ENCODE measurements at places on chromosomes 1 and 21.

DNA sequence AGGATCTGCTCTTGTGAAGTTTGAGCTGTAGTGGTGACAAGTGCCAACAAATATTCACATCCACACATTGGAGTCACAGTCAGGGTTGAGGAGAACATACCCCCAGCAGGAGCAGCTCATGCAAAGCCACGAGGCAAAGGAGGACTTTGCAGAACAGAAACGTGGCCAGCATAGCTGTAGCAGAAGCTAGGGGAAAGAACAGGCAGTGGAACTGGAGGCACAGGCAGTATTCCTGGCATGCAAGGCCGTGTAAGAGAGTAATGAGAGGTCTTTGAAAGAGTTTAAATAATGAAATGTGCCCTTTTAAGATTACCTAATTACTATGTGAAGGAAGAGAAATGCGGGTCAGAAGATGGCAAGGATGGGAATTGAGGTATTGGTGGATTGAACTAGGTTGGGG is 40.9 kb upstream of the IKBKE start:
- no peak for DNase-seq

- no peak for DNase-seq
Measured at GRCh38 chr1:14737561-14738094, 139.1 kb downstream of the KAZN start.

- no peak for DNase-seq
Measured at GRCh38 chr1:193417945-193418744, 231.7 kb upstream of the B3GALT2 start.

DNA sequence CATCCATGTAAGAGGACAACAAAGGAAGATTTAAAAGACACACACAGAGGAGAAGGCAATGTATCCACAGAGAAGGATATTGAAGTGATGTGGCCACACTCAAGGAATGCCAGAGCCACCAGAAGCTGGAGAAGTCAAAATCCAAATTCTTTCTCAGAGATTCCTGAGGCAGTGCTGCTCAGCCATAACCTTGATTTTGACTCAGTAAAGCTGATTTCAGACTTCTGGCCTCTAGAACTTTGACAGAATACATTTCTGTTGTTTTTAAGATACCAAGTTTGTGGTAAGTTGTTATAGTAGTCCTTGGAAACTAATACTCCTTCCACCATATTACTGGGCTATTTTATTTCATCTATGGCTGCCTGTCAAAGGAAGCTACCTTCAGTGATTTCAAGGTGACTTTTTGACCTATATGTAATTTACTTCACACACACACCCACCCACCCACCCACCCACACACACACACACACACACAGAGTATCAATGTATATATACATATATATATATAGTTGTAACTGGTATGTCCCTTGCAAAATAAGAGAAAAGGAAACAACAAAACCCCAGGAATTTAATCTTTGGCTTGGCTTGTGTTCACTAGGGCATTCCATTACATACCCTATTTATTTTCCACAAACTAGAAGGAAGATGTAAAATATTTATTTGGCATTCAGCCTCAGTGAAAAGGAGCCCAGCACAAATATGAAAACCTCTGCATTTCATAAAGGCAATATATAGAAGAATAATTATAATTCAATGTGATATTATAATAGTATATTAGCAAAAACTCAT is 142.1 kb upstream of the PTGFR start:
- no peak for DNase-seq

- DNase-seq, result no peak
Measured at GRCh38 chr21:27300770-27301169, 333.9 kb upstream of the ADAMTS5 start.

DNA sequence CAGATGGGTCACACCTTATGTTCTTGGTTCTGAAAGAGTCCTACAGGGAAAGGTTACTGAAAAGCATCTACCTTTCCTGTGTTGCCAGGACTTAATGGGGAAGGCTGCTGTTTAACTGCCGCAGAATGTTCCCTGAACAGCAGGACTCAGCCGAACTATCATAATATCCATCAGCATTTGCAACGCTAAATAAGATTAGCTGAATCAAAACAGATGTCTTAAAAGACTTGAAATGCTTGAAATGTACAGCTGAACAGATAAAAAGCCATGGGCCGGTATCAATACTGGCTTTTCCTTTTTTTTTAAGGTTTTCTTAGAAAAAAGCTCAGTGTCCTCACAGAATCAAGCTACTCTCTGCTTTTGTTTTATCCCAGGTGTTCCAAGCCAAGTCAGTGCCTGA is 19.7 kb upstream of the ATP13A2 start:
- no peak for DNase-seq

DNA sequence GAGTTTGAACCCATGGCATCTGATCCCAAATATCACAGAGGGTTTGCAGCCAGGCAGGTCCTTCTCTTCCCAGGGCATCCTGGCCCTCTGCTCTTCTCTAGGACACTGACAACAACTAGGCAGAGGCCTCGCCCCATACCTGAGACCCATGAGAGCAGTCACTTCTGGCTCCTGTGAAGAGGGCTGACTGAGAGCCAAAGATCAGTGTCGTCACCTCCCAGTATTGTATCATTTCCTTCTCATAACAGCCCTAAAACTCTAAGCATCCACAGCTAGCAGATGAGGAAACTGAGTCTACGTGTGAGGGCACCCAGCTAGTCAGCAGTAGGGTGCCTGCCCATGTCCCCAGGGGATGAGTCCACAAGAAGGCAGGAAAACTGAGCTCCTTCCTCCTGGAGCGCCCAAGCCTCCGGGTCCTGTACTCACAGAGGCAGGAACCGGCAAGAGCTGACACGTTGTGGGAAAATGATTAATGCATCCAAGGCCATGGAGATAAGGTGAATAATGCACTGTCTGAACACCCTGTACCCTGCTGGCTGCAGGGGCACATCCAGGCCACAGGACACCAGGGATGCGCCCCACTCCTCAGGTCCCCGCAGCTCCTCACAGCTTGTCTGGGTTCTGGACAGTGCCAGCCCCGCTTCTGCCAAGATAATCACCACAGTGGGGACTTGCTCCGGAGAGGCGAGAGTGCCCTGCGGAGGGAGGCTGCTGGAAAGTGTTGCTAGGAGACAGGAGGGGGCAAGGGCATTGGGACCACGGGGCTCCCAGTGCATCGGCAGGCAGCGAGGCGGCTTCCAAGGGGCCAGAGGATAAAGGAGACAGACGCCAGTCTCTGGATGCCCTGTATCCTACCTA is 340.0 kb downstream of the NPHP4 start:
- no peak for DNase-seq

DNA sequence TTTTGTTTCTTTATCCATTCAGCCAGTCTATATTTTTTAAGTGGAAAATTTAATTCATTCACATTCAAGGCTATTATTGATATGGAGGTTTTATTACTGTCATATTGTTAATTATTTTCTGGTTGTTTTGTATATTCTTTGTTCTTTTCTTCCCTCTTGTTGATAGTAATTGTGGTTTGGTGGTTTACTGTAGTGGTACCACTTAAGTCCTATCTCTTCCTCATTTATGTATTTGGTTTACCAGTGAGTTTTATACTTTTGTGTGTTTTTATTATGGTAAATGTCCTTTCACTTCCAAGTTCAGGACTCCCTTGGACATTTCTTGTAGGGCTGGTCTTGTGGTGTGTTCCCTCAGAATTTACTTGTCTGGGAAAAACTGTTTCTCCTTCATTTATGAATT is 28.1 kb upstream of the PM20D1 start:
- no peak for DNase-seq

DNA sequence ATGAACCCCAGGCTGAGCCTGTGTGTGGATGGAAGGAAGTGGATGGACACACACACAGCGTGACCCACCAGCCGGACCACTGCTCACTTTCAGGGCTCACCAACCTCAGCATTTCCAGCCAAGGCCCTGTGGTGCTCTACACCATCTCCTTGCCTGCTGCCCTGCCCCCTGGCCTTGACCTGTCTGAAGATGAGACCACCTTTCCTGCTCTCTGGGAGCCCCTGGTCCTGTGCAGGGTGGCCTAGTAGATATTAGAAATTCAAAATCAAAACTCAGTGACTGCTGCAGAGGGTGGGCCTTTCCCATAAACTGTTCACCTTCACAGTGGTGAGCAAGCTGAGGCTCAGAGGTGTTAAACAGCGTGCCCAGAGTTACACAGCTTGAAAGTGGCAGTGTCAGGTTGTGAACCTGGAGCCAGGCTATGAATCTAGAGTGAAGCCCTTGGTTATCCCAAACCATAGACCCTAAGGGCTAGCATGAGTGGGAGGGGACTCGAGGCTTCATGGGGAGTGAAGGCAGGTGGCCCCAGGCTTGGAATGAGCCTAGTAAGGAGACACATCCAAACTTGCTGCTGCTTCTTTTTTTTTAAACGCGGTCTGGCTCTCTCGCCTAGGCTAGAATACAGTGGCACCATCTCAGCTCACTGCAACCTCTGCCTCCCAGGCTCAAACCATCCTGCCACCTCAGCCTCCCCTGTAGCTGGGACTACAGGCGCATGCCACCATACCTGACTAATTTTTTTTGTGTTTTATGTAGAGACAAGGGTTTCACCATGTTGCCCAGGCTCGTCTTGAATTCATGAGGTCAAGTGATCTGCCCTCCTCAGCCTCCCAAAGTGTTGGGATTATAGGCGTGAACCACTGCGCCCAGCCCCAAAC is 41.5 kb downstream of the MAN1C1 start:
- DNase-seq, result no peak

DNA sequence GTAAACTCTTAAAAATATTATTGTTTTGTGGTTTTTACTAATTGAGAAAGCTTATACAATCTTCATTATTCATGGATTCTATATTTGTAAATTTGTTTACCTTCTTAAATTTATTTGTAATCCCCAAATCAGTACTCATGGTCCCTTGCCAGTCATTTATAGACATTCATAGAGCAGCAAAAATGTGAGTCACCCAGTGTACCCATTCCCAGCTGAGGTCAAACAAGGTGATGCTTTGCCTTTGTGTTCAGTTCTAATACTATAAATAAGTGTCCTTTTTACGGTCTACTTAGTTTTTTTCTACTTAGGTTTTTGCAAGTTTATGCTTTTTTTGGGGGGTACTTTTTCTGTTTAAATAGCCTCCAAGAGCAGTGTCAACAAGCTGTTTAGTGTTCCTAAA is 36.1 kb downstream of the SORT1 start:
- DNase-seq, result no peak

- DNase-seq, result no peak
Measured at GRCh38 chr1:236465231-236465958, 58.4 kb upstream of the LGALS8 start.

GRCh38 chr1:210272666-210273065 is 40.1 kb downstream of the SERTAD4 start:
- no peak for DNase-seq

DNA sequence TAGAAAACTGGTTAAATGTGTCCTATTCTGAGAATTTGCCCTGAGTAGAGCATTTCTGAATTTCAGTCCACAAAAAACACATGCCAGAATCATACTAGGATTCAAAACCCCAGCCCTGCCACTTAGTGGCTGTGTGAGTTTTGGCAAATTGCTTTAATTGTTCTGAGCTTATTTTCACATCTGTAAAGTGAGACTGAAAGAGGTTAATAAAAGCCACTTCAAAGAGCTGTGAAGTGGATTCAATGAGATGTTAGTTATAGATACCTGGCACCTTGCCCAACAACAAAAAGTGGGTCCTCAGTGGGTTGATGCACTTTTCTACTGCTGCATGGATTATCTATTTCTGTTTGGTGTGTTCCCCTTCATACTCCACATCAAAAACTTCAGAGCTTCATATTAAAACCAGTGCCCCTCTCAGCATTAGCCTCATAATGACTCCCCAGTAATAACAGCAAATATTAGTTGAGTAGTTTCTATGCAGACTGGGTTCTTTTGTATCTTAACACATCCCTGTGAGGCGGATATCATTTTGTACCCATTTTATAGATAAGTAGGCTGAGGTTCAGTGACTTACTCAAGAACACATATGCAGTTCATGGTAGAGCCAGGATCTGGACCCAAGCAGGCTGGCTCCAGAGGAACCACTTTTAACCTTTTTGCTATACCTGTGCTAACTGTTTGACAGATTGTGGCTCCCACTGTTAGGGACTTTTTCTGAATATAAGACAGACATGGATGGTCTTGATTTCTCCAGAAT is 14.2 kb upstream of the ADORA3 start:
- DNase-seq, result no peak

GRCh38 chr1:200296091-200296661 is 113.7 kb downstream of the ZNF281 start:
- DNase-seq, result no peak

- DNase-seq, result peak; percentile 57
Measured at GRCh38 chr1:94925561-94926125, 1.3 kb downstream of the CNN3 start.

DNA sequence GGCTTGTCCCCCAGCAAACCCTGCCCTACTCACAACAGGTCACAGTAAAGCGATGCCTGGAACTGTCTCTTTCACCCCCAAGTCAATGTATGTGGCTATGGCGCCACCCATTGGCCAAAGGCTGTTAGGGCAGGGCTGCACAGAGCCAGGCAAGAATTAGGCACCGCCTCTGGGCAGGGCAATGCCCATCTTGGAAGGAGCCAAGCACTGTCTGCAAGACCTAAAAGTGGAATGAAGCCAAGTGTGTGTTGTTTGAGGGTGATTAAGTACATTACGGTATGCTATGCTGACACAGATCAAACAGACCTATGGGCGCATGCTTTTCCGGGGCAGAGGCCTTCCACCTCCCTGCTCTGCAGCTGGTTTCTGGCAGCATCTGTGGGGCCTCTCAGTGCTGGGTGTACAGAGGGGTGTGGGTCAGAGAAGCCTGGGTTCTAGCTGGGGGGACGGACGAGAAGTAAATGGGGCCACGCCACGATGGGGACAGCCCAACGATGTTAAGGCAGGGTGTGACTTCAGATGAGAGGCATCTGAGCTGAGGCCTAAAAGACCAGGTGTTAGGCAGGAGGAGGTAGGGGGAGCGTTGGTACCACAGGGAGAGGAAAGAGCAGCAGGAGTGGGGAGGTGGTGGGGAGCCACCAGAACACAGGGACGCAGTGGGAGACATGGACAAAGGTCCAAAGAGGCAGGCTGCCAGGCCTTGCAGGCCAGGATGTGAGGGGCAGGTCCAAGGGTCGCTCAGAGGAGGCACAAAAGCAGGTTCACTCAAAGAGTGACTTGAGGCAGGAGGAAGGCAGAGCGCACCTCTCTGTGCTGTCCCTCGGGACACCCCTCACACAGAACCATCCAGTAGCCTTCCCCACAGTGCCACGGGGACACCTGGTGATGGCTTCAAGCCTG is 49.8 kb downstream of the ACOT7 start:
- peak; percentile 75 for DNase-seq

GRCh38 chr1:184210031-184210430 is 158.5 kb downstream of the TSEN15 start:
- DNase-seq, result no peak
